NCI-H2171 (cell line): ENCODE measurements at places on chromosomes 12 and 14.

GRCh38 chr14:33924566-33925100, 26.2 kb downstream of the EGLN3 start:
- no peak for DNase-seq

DNA sequence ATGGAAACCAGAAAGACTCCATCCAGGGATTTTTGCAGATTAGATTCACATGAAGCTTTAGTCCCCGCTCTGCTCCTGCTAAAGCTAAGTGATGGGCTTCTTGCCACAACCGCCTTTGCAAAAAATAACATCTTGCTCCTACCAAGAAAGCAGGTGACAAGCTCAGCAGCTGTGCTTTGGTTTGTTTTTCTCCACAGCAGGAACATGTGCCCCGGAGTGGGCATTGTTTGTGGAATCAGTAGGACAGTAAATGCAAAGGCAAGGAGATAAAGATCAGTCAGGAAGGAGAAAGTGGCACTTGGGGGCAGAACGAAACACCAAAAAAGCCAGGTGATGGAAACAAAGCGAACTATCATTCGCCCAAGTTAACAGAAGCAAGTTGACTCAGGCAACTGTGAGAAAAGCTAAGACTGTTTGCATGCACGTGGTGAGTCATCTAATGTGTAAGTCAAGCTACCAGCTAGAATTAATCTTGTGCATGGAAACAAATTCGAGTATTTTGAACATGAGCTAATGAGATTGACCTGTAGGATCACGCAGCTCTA, 165.5 kb upstream of the PLXNC1 start:
- no peak for DNase-seq

DNA sequence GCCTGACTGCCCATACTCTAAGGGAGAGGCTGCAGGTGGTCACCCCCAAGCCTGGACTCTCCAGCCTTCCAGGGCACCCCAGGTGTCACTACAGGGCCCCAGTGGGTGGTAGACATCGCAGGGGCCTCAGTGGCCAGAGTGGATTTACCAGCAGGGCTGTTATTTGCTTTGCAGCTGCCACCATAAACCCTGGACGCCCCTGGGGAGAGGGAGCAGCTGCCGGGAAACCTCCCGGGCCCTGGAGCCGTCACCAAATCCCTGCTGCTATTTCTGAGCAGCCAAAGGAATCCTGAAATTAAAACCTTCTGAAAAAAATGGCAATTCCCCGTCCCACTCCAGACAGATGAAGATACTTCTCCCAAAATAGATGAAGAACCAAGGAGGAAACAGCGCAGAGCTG, 13.9 kb downstream of the TMEM119 start:
- DNase-seq = peak; percentile 75

- DNase-seq = no peak
Measured at GRCh38 chr12:94710933-94711332, 60.6 kb upstream of the TMCC3 start.

- no peak for DNase-seq
Measured at GRCh38 chr14:56241461-56241860, 123.2 kb downstream of the PELI2 start.

GRCh38 chr12:92403210-92404175, 257.8 kb upstream of the BTG1 start:
- no peak for DNase-seq

DNA sequence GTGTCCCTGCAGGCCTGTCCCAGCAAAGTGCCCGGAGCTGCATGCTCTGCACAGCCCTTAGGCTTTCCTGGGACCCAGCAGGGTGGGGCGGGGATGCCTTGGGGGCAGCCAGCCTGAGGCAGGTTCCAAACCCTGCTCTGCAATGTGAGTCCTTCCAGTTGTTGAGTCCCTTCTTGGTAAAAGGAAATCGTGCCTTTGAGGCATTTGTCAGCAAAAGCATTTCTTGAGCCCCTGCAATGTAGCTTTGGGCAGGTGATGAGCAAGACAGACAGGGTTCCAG, 38.1 kb upstream of the TRAF3 start:
- no peak for DNase-seq

GRCh38 chr12:65721541-65722190, 102.6 kb upstream of the HMGA2 start:
- DNase-seq = no peak

DNA sequence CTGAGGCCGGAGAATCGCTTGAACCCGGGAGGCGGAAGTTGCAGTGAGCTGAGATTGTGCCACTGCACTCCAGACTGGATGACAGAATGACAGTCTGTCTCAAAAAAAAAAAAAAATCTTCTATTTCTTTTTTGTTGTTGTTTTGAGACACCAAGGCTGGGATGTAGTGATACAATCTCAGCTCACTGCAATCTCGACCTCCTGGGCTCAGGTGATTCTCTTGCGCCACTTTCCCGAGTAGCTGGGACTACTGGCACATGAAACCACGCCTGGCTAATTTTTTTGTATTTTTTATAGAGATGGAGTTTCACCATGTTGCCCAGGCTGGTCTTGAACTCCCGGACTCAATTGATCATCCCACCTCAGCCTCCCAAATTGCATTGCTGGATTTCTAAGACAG, 7.3 kb upstream of the SNRNP35 start:
- no peak for DNase-seq
